ENCODE measurements at places on chromosomes 3 and 15.

DNA sequence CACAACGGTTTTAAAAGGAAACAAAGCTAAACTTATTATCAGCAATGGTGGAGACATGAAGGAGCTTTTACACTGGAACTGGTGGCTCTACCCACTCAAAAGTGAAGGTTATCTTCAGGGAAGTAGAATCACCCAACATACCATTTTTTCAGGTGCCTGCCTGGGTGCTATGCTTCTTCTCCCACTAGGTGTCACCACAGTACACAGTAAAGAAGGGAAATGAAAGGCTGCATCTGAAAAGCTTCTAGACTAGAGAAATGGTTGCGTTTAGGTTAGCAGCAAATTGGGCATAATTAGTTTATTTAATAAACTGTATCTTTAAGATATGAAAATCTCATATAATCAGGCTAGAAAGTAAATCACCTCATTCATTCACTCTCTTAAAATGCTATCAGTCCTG lies 47.0 kb upstream of the SELENOK start:
- DNase-seq = peak; percentile 67

DNA sequence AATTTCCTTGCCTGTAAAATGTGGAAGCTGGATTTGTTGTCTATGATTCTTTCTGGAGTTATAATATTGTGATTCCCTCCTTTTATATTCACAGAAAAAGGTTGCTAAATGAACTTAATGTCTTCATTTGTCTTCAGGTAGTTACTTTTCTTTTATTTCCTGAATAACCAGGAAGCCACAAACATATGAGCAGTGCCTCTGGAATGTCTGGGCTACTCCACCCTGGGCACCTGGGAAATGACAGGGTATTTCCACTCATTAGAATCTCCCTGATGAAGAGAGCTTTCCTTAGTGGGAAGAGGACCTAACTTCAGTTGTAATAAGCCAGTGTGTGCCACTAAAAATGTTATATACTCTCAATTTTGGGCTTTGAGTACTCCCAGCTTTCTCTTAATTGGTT lies 3.8 kb upstream of the SLMAP start:
- no peak for DNase-seq

GRCh38 chr15:31346367-31347066 lies 19.9 kb downstream of the KLF13 start:
- DNase-seq = no peak

GRCh38 chr15:67103432-67103831 lies 38.0 kb downstream of the SMAD3 start:
- DNase-seq = no peak

DNA sequence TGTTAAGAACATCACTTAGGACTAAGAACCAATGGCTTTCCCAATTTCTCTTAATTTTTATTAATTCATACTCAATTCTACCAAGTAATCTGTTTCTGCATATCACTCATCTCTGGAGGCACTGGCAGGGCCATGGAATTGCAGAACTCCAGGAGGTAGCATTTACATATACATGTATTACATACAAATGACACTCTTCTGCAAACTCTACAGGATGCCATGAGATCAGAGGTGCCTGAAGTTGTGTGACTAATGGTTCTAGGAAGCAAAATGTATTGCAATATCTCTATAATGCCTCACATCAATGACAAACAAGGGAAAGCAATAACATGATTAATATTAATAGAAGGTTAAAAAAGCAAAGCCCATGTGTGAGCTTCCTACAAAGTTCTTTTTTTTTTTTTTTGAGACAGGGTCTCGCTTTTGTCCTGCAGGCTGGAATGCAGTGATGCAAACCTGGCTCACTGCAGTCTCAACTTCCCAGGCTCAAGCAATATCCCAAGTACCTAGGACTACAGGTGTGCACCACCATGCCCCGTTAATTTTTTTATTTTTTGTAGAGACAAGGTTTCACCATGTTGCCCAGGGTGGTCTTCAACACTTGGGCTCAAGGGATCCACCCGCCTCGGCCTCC lies 33.0 kb downstream of the DENND6A start:
- no peak for DNase-seq

DNA sequence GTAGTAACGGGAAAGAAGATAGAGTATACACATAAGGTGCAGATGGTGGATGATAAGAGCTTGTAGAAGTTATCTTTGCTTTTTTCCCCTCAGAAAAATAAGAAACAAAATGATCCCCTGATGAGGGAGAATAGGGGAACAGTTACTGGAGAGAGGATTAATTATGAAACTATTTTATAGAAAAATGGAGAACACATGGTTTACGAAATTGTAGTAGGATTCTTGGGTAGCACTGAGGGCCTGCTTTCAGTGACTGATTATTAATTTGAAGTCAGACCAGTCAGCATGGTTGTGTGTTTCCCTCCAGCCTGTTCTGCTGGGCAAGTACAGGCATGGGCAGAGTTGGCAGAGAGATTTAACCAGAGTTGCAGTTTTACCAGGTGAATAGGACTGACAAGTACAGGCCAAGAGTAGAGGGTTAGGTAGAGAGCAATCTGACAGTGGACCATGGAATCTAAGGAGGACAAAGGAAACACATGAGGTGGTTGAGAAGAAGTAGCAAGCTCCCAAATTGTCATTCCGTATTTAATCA lies 5.9 kb downstream of the SLC49A4 start:
- DNase-seq = no peak

DNA sequence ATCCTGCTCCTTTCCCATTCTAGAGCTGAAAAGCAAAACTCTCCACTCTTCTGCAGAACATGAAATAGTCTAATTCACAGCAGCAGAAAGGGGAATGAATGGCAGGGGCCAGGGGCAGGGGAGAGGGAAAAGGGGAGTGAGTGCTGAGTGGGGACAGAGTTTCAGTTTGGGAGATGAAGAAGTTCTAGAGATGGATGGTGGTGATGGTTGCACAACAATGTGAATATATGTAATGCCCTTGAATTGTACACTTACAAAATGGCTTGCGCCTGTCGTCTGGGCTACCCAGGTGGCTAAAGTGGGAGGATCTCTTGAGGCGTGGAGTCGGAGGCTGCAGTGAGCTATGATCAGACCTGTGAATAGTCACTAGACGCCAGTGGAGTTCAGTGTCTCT lies 78.5 kb upstream of the MEF2A start:
- DNase-seq = no peak

- no peak for DNase-seq
Observed at GRCh38 chr15:70882361-70882760, 9.9 kb downstream of the THAP10 start.

DNA sequence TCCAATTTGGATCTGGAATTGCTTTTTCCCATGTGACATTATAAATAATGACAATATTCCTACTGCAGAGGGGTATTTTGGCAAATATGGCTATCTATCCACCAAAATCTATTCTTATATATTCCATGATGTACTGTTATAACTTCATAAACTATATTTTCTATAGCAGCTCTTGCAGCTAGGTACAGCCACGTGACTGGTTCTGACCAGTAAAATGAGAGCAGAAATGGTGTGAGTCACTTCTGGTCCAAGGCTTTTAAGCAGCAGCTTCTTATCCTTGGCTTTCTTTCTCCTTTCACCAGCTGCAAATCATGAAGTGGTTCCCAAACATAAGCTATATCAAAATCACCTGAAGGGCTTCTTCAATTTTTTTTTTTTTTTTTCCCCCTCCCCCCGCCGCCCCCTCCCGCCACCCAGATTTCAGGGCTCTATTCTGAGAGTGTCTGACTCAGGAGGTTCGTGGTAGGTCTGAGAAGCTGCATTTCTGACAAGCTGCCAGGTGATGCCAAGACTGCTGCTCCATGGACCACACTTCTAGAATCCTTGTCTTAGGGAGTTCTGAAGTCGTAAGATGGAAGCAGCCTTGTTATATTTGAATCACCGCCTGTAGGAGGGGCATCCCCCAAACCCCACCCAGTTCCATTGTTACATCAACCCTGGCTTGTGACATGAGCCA lies 357.5 kb downstream of the CHST2 start:
- DNase-seq = no peak

- no peak for DNase-seq
Observed at GRCh38 chr3:106339551-106339950, 470.7 kb upstream of the CBLB start.

- no peak for DNase-seq
Observed at GRCh38 chr3:128077665-128078064, 25.4 kb downstream of the SEC61A1 start.

DNA sequence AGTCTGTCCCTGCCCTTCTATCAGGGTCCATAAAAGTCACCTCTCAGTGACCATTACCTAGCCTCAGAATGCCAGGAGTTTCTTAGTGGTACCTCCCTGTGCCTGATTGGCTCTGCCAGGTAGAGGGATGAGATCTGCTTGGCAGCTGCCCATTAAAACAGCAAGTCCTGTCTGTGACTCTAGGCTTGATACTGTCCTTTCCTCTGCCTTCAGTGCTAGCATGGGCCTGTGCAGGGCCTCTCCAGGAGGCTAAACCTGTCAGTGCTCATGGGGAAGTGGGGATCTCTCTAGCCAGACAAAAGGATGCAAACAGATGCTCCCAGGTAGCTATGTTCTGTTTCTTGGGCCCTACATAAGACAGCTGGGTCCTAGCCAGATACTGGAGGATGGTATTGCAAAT lies 10.0 kb upstream of the MANF start:
- DNase-seq = no peak

DNA sequence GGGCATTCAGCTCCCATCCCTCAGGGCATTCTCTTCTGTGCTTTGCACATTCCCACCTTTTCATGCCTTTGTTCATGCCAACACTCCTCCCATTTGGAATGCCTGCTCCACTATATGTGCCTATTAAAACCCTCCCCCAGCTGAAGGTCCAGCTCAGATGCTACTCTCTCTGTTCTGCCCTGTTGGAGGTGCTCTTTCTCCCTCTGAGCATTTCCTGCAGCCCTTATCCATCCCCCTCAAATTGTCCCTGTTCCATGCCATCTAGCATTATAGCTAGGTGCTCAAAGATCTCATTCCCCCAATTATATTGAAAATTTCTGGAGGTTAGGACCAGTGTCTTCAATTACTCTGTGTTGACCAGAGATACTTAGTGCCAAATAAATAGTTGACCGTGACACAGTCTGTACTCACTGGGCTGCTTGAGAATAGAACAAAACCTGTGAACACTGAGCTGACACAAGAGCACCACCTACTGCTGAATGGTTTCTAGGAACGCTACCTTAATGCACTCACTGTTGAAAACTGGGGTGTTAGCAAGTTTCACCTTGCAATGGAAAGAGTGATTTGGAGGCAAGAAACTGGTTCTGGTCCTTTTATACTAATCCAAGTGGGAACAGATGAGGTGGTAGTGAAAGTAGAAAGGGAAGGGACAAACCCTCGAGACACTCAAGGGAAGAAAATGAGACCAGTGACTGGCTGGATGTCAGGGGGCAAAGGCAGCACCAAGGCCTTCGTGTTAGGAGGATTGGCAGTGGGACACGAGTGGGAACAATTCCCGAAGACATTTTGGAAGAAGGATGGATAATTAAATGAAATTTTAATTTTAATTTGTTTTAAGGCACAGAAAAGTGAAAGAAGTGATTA lies 289.8 kb upstream of the ROPN1 start:
- peak; percentile 48 for DNase-seq

DNA sequence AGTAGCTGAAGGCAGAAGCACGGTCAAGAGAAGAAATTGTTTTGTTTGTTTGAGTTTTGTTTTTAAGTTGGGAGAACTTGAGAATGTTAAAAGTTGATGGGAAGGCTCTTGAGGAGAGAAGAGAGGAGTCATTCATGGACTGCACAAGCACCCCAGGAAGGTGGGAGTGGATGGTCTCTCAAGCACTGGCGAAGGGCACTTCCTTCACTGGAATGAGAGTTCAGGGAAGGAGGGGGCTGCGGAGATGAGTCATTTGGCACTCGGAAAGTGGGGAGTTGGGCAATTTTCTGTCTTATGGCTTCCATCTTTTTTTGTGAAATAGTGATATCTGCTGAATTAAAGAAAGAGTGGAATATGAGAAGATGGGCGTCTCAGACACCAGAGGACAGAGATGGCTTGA lies 66.0 kb downstream of the ATP13A4 start:
- no peak for DNase-seq

DNA sequence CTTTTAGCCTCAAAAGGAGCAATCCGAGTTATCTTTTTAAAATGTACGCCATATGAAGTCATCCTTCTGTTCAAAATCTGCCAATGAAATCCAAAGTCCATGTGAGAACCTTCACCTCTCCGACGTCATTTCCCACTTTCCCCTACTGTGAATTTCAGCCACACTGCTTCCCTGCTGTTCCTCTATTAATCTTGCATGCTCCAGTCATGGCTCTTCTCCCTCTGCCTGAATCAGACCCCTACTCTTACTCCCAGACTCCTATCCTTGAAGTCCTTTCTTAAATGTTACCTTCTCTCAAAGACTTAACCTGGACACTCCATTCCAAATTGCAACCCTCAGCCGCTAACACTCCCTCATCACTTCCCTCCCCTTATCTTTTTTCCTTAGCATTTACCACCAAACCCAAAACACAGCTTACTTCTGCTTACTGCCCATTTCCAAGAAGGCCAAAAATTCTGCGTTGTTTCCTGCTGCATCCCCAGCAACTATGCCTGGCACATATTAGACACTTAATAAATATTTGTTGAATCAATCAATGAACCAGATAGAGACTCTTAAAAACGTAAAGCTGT lies 1.2 kb downstream of the NKIRAS1 start:
- DNase-seq = peak; percentile 59

DNA sequence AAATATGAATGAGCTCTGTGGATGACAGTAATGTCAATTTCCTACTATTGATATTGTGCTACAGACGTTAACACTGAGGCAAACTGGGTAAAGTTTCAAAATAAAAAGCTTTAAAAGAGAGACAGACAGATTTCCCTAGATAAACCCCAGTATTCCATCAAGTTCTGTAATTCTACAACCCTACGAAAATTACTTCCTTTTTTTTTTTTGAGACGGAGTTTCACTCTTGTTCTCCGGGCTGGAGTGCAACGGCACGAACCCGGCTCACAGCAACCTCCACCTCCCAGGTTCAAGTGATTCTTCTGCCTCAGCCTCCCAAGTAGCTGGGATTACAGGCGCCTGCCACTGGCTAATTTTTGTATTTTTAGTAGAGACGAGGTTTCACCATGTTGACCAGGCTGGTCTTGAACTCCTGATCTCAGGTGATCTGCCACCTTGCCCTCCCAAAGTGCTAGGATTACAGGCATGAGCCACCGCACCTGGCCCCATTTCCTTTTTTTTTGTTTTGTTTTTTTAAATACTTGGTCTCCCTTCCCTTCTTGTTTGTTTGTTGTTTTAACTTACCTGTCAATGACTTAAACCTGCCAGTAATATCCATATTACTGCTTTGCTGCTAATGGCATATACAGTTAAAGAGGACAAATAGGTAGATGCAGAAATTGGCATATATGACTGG lies 57.2 kb downstream of the CBLB start:
- DNase-seq = no peak

DNA sequence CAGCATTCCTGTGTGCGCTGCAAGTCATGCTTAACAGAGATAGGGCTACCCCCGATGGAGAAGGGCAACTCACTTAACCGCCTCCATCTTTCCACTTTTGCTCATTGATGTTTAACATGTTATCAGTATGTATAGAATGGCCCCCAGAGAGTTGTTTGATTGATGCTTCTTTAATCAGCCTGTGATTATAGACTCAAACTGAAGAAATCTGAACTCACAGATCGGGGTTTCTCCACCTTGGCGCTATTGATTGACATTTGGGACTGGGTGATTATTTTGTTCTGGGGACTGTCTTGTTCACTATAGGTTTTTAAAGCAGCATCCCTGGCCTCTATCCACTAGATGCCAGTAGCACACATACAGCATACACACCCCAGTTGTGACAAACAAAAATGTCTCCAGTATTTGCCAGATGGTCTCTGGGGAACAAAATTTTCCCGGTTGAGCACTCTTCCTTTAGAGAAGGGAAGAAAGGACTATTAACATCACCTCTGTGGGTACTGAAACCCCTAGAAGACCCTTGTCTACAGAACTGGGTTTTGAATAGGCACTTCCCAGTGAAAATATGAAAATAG lies 54.4 kb downstream of the LARS2 start:
- no peak for DNase-seq

- no peak for DNase-seq
Observed at GRCh38 chr3:99656624-99657023, 18.2 kb downstream of the COL8A1 start.
